Bronchial smooth muscle cell (primary cell): ENCODE measurements at places on chromosomes 7 and 10. TPM values are rescaled to one million over a fixed set of nuclear protein-coding genes. Genes with fewer than 3 reads are reported as not detected.

ENKUR gene
- total RNA-seq: 0.09 and 0.16 TPM in 2 replicates

NPFFR1 gene
- total RNA-seq: under 0.01 TPM in 1 of 2 replicates, not detected in the other

CAV1 gene
- 273 and 450 TPM in 2 replicates for total RNA-seq

IL6 gene
- total RNA-seq: 0.94 and 3.3 TPM in 2 replicates

MET gene
- total RNA-seq: 13.1 and 20.2 TPM in 2 replicates

SPDYE11 gene
- total RNA-seq: not detected in 2 replicates

SEC61A2 gene
- 5.7 and 6.1 TPM in 2 replicates for total RNA-seq

TBATA gene
- total RNA-seq: not detected in 2 replicates
